ENCODE measurements at places on chromosomes 4 and X.
A peak's percentile ranks its signal among the peaks of the same experiment; 100 is the strongest.

DNA sequence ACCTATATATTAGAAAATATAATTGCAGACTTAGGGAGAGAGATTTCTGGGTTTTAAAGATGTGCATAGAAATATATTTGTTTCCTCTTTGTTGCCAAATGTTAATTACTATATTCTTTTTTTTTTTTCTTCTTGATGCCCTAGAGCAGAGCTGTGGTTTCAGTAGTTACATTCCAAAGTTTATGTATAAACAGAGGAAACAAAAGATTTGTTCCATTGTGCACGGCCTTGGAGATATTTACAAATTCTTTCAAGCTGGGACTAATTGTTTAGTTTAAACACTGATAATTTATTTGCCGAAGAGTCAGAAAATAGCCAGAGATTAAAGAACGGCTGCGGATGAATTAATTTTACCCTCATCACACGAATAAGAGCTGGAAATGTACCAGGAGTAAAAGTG, 85.1 kb downstream of the USP46 start:
- DNase-seq, result no peak

GRCh38 chr4:6621556-6621927, 18.9 kb upstream of the MRFAP1 start:
- no peak for DNase-seq

GRCh38 chr4:181234951-181235680, 1008.1 kb upstream of the TENM3 start:
- DNase-seq, result no peak

GRCh38 chr4:7684294-7684693, 249.6 kb upstream of the PSAPL1 start:
- DNase-seq, result no peak

DNA sequence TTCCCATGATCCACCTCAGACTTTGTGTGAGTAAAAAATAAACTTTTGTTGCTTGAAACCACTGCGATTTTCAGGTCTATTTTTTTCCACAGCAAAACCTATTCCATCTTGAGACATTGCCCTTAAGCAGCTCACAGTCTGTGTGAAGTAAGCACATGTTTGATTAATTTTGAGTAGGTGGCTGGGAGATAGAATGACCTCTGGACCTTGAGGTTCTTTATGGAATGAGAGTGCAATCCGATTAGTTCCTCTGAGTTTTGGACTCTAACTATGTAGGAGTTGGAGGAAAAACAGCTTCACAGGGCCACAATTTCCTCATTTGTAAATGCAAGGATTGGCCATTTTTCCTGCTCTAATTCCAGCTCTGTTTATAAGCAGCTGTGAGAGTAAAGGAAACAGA, 234.1 kb upstream of the IGFBP7 start:
- DNase-seq, result no peak

- peak; percentile 86 for DNase-seq
Observed at GRCh38 chrX:40266490-40267333, 169.0 kb upstream of the BCOR start.

DNA sequence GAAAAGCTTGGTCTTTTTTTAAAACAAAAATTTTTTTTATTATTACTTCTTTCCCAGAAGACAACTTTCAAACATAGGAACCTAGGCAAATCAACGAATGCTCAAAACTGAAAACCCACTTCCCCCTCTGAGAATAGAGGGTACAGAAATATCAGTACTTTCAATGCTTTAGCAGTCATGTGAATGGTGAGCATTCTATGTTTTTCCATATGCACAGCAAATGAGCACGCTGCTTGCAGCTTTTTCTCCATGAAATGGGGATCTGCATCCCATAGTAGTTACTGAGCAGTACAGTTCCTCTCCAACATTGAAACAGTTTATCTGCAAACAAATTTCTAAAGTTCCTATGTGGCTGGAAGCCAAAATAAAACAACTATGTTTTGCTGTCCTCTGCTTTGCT, 108.4 kb upstream of the BMP2K start:
- DNase-seq, result no peak

- DNase-seq, result no peak
Observed at GRCh38 chr4:78684325-78685079, 91.6 kb upstream of the BMP2K start.

- DNase-seq, result peak; percentile 19
Observed at GRCh38 chrX:150363561-150364346, 637 bp downstream of the MAMLD1 start.

DNA sequence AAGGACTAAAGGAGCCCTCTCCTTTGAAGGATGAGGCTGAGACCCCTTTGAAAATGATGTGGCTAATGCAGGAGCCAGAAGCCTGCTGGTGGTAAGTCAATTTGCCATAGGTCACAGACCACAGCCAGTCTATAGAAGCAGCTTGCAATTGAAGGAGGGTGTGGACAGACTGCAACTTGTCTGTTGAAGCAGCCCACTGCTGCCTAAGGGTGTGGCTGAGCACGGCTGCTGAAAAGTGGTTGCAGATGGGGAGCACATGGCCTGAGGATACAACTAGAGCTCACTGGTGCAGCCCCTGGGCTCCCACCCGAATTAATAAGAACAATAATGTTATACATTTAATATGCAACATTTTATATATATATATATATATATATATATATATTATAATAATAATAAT, 11.4 kb upstream of the EXOC1L start:
- no peak for DNase-seq

DNA sequence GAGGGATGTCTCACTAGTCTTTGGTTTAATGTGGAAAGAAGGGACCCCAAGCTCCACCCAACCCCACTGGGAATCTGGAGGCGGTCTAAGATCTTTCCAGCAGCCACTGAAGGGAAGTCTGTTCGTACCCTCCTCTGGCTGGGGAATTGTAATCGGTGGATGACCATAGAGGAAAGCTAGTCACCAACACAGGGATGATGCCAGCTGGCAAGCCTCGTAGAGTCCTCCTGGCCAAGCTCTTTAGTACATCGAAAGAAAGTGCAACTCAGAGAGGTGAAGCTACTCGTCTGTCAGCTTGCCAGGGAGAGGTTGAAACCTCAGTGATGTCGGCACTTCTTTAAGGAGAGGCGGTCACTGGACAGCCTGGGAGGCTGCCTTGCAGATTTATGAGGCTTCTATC, 58.7 kb downstream of the MAMLD1 start:
- DNase-seq, result no peak

DNA sequence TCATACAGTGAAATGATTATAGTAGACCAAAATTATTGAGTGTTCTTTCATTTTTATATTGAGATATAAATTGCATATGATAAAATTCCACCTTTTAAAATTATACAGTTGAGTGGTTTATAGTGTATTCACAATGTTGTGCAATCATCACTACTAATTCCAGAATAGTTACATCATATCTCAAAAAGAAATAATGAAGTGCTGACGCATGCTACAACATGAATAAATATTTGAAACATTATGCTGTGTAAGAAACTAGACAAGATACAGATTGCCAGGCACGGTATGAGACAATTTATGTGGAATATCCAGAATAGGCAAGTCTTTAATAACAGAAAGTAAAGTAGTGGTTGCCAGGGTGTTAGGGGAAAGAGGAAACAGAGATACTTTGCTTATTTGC, 871.7 kb downstream of the FAM133A start:
- no peak for DNase-seq

- DNase-seq, result no peak
Observed at GRCh38 chrX:13697455-13697854, 8.5 kb downstream of the RAB9A start.

DNA sequence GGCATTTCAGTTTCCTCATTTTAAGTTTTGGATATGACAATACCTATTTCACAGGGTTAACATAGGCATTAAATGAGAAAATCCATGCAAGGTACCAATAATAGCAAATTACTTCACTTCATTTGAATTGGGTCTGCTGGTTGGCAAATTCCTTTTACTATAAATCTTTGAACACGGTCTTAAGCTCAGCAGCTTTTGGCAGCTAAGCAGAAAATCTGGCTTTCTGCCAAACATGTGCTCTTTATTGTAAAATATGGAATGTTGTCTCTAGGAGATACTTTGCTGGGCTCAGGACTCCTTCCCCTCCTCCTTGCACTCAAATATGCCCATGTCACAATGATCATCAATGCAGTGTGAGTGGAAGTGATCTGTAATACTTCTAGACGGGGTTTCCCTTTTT, 16.8 kb upstream of the DMP1 start:
- no peak for DNase-seq
